NCI-H187 (cell line): ENCODE measurements at places on chromosomes 13 and 19.

DNA sequence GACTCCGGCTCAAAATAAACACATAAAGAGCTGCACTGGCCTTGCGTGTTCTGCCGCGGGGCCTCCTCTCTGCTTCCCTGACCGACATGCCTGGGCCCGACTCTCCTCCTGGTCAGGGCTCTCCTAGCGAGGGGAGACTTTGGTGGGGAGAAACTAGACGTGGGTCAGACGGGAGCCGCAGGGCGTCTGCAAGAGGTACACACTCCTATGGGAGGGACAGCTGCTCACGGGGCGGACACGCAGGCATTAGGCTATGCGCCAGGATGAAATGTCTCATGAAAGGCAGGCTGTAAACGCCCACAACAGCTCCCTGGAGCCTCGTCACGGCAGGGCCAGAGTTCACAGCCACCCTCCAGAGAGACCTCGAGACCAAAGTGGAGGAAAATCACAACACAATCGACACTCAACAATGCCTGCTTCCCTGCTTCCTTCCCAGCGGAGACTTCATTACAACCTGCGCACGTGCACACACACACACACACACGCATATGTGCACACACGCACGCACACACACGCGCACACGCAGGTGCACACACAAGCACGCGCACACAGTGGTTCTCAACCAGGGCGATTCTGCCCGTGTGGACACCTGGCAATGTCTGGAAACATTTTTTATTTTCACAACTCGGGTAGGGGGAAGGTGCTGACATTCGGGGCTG, 5.8 kb downstream of the SLC39A3 start:
- no peak for DNase-seq

DNA sequence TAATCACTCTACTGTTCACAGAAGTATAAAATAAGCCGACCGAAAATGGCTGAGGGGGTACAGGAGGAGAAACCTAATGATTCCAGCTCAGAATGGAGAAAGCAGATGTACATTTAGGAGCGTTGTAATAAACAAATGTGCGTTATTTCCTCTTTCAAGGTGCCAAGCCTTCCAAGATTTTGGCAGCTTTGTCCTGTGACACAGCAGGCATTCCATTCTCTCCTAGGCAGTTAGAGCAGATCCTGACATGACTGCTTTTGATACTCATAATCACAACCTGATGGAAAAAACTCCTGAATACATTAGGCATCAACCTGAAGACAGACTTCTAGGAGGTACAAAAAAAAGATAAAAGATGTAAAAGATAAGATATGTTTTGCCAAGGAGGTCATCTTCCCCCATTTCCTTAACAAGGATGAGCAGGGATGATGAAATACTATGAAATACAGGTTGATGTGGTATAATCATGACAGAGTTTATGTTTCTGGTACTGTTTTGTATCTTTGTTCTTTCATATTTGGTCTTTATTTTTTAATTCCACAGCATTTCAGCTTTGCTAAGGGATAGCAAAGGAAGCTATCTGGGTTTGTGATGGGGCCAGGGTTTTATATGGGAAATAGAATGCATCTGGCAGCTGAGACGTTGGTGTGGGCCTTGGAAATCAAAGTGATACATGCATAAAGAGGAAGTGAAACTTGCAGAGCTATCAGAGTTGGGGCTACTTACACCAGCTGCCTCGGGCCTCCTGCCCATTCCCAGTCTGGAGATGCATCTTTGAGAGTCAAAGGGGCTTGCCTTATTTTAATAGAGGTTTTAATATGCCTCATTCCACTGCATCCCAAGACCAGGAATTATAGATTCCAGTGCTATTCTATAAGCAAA, 222.5 kb downstream of the OXGR1 start:
- DNase-seq: no peak

GRCh38 chr13:37666036-37666435, 67.5 kb upstream of the POSTN start:
- DNase-seq: no peak

DNA sequence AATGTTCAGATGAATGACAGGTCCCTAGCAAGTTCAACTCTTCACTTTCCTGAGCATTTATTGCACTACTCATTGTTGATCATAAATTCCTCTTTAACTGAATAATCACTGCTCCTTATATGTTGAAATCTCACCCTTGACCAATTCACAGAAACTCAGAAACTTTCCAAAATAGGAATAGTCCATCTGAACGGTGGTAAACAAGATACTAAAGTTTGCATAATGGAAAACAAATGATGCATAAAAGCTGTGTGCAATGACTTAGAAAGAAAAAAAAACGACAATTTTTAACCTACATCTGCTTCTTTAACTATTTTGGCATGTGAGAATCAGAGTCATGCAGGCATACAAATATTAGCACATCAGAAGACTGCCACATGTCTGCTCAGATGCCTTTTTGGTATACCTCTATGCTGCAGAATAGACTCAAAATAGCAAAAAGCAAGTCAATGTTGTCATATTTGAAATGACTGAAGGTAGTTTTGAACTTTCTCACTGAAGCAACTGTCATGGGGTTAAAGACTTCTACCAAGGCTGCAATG, 34.8 kb downstream of the SLC10A2 start:
- no peak for DNase-seq

- DNase-seq: no peak
Measured at GRCh38 chr13:49690133-49690994, 922 bp downstream of the EBPL start.

- peak; percentile 57 for DNase-seq
Measured at GRCh38 chr13:99085808-99086266, 108.0 kb upstream of the DOCK9 start.

DNA sequence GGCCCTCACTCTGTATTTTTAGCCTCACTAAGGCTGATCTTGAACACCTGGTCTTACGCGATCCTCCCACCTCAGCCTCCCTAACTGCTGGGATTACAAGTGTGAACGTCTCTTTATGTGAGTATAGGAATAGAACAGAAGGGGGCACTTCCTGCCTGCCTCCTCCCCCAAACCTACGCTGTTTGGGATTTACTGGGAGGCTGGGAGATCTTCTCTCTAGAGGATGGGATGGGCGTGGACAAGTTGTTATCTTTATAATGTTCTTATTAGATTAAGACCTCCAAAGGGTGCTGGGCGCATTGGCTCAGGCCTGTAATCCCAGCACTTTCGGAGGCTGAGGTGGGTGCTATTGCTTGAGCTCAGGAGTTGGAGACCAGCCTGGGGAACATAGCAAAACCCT, 2.9 kb upstream of the CSNK1G2 start:
- no peak for DNase-seq

DNA sequence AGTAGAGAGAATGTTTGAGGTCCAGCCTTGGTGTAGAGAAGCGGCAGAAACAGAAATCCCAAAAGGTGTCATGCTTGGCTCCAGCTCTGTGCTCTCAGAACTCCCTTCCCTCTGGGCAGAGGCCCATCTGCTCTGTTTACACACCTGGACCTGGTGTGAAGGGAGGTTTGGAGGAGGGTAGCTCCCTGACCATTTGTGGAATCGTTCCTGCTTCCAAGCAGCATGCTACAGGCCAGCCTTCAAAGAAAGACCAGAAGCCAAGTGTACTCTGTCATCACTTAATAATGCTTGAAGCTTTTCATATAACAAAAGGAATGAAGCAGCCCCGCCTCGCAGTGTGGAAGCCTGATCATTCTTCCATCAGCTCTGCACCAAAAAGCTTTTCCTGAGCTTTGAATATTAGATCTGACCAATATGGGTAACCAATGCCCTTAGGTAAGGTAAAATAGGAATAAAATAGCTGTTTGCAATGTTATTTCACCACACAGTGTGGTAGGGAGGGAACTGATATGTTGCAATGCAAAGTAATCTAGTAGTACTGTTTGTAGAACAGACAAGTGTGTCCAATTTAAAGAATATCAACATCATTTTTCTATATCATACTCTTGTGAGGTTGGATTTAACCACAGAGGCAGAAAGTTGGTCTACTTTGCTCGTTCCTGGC, 63.3 kb downstream of the ZIC5 start:
- DNase-seq: peak; percentile 50

DNA sequence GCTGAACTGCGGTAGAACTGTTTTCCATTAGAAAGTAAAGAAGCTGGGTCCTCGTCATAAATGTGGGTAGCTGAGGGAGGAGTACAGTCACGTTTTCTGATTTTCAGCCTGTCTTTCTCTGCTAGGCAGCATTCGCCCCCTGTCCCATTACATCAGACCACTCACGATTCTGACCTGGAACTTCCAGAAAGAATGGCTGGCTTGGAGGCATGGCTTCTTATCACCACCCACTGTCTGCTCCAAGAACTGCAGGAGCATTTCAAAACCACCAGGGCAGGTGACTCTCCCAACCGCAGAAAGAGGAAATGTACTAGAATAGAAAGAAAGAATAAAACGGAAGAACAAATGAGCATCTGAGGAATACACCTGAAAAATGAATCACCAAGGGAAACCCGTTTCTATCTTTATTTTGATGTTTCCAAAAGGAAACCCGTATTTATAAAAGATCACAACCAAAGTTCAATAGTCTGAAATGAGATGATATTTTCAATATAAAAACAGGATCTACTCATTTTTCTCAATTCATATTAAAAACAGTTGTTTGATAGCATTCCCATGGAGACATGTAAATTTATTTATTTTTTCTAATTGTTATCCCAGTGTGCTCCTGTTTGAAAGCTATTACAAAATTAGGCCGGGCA, 22.1 kb upstream of the POMP start:
- no peak for DNase-seq

DNA sequence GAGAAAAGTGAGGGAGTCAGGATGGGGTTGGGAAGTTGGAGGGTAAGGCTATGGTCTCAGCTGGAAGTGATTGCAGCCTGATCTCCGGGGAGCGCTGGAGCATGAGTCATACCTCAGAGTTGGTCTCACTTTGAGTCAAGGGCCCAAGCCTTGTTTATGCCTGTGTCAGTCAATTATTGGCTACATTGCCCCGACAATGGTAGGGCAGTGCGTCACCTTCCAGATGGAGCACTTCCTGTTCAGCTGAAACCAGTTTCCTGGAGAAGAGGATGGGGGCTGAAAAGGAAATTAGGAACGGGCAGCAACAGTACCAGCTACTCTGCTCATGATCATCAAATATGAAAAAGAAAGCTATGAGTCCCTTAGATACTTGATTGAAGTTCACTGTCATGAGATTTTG, 60.4 kb downstream of the ADGRE1 start:
- DNase-seq: no peak

DNA sequence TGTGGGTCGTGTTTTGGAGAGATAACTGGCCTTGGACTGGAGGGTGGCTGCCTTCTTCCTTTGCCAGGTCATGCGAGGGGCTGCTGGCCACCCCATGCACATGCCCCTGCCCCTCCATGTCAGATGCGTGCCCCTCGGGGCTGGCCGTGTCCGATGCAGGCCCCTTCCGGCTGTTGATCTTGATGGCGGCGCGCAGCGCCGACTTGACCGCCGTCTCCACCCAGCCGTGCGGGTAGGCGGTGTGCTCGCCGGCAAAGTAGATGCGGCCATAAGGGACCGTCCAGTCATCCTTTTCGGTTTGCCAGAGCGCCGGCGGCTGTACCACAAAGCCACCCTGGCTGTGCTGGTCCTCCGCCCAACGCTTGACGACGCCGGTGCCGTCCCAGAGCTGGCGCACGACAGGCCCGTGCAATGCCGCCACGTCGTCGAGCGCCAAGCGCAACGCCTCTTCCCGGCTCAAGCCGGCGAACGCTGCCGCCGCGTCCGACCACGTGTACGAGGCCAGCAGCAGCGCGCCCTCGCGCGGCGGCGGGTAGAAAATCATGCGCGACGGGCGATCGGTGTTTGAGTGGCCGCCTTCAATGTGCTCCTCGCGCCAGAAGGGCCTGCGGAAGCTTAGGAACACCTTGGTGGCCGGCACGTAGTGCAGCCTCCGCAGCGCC, 6.9 kb downstream of the IL4I1 start:
- peak; percentile 72 for DNase-seq

GRCh38 chr13:20570517-20570916, 3.6 kb downstream of the IFT88 start:
- no peak for DNase-seq

- DNase-seq: no peak
Measured at GRCh38 chr19:52735734-52736133, 890 bp upstream of the ZNF611 start.

DNA sequence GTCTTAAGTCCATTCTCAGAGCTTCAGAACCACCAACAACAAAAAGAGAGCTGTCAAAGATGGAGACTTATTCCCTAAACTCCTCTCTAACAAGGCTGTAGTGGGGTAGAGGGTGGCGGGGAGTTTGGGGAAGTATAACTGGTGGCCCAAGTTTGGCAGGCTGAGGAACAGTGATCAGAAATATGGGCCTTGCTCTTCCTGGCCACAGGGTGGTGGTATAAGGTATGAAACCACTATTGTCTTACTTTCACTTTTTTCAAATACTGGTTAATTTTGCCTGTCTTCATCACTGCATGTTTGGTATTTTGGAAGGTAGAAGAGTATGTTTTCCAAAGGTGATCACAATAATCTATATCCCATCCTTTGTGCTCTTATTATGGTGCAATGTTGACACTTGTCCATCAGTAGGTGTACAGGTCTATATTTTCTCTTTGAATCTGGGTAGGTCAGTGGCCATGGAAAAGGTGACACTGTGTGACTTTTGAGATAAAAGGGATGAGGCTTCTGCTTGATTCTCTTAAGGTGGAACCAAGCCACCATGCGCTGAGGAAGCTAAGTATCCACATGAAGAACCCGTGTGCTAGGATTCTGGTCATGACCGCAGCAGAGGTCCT, 23.2 kb upstream of the GPC5 start:
- DNase-seq: no peak

DNA sequence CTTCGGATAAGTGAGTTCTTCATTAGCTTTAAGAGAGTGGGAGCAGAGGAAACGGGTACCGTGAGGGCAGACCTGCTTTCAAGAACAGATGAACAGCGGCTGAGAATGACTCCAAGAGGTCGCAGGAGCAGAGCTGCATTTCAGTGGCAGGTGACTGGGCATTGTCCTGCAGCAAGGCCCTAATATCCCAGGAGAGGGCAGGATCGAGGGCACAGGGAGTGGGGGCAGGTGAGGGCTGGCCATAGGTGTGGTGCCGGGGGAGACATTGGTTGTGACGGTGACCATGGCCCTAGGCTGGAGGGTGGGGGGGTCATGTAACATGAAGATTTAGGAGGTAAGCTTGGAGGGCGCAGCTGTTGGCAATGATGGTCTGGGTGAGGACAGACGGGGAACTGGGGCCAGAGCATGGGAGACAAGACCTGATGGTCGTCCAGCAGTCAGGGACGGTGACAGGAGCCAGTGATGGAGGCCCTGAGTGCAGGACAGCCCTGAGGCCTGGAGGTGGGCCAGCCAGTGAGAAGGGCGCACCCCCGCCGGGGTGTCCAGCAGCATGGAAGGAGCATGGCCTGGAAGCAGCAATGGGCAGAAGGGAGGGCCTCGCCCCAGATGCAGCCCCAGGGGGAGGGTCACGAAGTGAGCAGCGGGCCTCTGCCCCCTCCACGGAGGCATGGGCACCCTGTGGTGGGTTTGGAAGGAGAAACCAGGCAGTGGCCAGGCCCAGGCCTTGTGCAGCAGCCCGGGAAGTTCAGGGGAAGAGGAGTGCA, 29.2 kb upstream of the LAMP1 start:
- DNase-seq: no peak

- no peak for DNase-seq
Measured at GRCh38 chr19:31282346-31282745, 66.9 kb downstream of the TSHZ3 start.
